Fibroblast of villous mesenchyme (primary cell): ENCODE measurements at places on chromosomes 2 and 18. TPM values are rescaled to one million over a fixed set of nuclear protein-coding genes. Genes with fewer than 3 reads are reported as not detected.
A peak's percentile ranks its signal among the peaks of the same experiment; 100 is the strongest.

- DNase-seq: no peak
Measured at GRCh38 chr18:29494371-29494770, 1317.4 kb upstream of the CDH2 start.

DNA sequence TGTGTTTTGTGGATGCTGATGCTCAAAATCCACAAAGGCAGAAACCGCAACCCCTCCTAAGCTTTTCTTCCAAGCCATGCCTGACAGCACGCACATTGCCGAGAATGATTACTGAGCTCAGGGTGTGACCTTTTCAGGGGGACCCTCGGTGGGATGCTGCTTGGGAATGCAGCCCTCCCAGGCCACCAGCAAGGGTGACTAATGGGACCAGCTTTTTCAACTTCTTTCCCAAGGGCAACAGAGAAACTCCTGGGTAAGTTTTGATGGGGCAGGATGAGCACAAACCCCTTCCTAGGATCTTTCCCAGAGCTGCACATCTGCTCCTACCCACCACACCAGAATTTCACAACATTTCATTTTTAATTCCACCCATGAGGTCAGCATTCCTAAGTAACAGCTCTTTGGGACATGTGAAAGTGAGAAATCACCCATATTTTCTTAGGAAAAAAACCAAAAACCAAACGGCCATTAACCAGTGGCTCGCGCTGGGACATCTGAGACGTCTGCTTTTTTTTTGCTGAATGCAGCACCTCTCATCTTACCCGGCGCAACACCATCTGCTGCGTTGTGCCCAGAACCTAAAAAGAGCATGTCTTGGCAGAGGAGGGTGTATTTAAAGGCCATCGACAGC lies 119.0 kb downstream of the ARL4C start:
- peak; percentile 93 for DNase-seq

The ALK gene
- total RNA-seq: not detected in 2 replicates

The TEKT4 gene
- not detected in 2 replicates for total RNA-seq
